ENCODE measurements at places on chromosomes 12 and 14. TPM values are rescaled to one million over a fixed set of nuclear protein-coding genes. Genes with fewer than 3 reads are reported as not detected.
A peak's percentile ranks its signal among the peaks of the same experiment; 100 is the strongest.

GRCh38 chr12:1821805-1822204, 1.4 kb downstream of the LRTM2 start:
- DNase-seq: no peak

DNA sequence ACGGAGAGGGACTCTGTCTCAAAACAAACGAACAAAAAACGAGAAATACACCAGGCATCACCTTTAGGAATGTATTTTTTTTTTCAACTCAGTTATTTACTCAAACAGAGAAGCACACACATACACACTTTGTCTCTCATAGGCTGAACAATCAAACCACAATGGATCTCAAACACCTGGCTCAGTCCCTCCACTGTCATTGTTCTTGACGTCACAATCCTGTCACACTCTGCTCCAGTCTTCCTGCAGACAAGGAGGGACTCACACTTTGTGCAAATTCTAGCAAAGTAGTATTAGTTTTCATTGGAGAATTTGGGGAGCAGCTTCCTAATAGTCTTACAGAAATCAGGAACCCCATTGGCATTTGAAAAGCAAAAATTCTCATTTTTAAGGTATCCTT, 727.8 kb downstream of the BCL11B start:
- DNase-seq: no peak

GRCh38 chr12:92029902-92030586, 115.6 kb downstream of the BTG1 start:
- no peak for DNase-seq

- no peak for DNase-seq
Observed at GRCh38 chr14:90858511-90858910, 42.3 kb upstream of the TTC7B start.

GRCh38 chr12:117538032-117538690, 176.7 kb upstream of the NOS1 start:
- no peak for DNase-seq

GRCh38 chr12:20808521-20808920, 2.0 kb upstream of the SLCO1B3 start:
- DNase-seq: no peak

- no peak for DNase-seq
Observed at GRCh38 chr12:79186506-79186905, 321.9 kb downstream of the SYT1 start.

DNA sequence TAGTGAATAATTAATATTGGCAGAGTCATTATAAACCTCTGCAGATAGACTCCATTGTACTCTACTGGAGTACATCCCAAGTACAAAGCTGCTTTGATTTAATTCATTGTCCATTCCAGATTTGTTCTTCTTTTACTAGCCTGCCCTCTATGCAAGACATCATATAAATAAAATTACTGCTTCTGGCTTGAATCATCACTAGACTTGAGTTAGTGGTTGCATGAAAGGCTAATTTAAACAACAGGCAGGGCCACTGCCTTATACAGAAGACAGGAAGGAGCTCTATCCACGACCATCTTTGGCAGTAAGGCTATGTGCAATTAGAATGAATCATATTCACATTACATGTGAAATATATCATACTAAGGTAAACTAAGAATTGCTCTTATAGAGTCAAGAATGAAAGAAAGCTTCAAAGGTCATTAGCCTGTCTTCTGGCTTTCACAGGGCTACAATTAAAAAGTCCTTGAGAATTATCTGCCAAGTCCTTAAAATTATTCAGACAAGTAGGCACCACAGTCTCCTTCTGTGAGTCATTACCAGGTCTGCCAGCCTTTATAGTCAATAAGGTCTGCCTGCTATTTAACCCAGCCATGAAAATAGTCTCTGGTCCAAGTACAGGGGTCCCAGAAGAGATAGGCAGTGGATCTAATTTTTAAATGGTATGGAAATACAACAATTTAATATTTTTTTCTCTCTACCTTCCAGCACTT, 631.8 kb downstream of the TMTC2 start:
- peak; percentile 23 for DNase-seq

Gene TCL1B
- not detected for total RNA-seq

Gene CPNE6
- total RNA-seq: not detected

Measured in tongue (tissue), 3 donors.